Urothelium cell line (cell line): ENCODE measurements at places on chromosomes 2 and 18.
A peak's percentile ranks its signal among the peaks of the same experiment; 100 is the strongest.

DNA sequence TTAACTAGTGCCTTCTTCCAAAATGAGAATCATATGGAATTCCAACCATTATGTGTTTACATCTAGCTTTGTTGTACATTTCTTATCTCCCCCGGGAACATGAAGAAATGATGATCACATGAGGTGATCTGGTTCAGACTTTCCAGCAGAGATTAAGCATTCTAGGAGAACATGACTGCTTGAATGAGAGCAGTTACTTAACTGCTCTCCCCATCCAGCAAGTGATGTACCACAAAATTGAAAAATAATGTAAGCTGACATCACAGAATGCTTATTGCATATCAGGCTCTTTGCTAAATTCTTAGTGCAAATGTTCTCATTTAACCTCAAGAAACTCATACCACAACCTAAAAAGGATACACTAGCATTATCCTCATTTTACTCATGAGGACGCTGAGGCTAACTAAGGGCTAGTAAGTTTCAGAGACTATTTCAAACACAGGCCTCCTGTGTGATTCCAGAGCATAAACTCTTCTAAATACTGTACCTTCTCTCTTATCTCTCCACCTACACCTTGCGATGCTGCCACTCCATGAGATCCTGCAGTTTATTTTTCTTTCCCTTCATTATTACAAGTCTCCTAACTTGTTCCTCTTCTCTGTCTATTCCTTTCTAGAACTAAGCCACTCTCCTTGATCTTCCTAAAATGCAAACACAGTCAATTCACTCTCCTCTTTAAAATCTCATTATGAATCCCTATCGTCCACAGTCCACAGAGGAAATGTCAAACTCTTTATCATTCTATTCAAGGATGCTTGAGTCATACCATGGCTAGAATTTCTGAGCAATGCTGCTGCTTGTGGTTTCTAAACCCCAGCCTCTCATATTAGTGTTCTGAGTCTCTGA is 1224.8 kb upstream of the ZEB2 start:
- DNase-seq = peak; percentile 48

DNA sequence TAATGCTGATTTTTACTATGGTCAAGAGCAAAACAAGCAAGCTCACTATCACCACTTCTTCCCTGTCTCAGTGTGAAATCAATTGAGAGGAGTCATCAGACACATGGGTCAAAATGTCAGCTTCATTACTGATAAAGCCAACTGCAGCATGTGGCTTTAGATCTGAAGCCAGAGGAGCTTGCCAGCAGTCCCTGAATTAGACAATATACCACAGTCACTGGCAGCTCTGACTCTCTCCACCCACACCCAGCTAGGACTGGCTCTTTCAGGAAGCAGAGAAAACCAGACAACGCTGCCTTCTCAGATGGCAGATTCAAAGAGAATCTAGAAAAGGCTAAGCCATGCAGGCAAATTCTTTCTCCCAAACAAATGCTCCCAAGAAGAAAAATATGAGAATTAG is 20.0 kb upstream of the ASB18 start:
- no peak for DNase-seq

DNA sequence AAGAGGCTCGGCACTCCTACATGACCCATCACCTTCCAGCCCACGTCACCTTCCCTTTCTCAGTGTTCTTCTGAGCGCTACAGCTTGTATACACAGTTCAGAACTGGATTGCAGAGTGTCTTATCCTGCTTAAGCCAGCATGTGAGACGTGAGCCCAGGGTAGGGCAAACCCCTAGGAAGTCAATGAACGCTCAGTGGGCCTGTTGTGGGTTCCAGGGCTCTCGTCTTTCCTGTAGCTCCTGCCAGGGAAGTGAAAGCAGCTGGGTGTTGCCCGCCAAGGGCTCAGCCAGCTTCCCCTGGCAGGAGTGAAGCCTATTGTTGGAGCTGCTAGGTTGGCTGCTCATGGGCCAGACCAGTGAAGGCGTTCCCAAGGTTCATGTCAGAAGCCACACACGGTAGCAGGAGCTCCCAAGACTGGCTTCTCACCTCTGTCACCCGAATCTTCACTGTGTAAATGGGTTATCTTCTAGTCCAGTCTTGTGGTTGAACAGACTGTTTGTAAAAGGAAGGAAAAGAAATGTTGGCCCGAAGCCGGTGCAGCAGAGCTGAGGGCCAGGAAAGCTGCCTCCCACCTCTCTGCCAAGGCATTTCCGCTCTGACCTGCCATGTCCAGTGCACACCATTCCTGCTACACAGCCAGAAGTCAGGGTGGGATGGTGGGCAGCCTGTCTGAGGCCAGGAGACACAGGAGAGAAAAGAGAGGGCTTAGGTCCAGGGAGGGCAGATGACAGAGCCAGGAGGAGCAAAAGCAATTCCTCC is 69.6 kb upstream of the RMDN2 start:
- DNase-seq = no peak

GRCh38 chr18:55220523-55220922 is 261.3 kb upstream of the CCDC68 start:
- no peak for DNase-seq

GRCh38 chr18:8045160-8045883 is 478.2 kb downstream of the PTPRM start:
- DNase-seq = peak; percentile 61

DNA sequence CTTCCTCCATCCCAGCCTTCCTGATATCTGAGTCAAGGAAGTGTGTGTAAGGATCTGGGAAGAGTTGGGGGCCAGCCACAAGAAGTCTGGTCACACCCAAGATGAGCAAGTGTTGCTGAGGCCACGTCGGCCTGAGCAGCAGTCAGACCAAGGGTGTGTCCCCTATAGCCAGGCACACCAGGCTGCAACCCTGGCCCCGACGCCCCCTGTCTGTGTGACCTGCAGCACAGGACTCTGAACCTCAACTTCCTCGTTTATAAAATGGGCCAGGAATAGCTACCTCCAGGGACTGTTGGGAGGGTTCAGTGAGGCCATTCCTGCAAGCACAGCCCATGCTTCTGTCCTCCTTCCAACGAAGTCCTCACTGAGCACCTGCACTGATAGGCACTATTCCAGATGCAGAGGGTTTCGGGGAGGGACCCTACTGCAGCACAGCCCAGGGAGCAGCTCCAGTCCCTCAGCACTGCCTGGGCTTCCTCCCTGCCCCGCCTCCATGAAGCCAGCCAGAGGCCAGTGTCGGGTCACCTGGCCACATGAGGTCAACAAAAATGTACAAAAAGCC is 13.3 kb downstream of the LIMS2 start:
- DNase-seq = no peak

GRCh38 chr2:129732630-129733026 is 246.8 kb upstream of the RAB6C start:
- no peak for DNase-seq

GRCh38 chr2:238669046-238669445 is 178.8 kb upstream of the TWIST2 start:
- DNase-seq = no peak

- peak; percentile 25 for DNase-seq
Measured at GRCh38 chr2:202034249-202035088, 814 bp downstream of the FZD7 start.

DNA sequence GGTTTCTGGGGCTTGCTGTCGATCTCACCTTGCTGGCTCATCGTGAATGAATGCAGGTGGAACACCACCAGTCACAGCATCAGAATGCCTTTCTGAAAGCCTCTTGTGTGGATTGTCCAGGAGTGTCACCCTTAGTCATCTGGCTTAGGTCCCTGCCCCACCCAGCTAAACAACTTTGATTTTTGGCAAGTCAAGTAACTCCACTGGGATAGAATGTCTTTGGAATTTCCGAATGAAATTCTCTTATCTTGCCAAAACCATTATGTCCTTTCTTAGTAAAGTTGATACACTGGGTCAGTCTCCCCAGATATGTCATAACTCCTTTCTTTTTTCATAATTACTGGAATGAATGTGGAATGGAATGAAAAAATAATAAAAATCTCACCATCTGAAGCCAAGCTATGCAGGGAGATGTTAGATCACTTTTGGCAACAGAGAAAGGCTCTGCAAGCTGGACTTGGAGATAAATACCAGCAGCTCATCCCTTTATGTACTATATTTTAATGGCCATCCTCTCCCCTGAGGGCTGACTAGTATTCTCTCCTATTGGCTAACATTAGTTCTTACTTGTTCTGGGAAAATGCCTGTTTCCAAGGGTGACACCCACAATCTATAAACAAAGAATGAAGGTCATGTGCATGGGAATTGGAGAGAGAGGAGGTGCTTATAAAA is 35.4 kb downstream of the INSIG2 start:
- DNase-seq = peak; percentile 86

- no peak for DNase-seq
Measured at GRCh38 chr2:1230155-1230893, 182.9 kb upstream of the TPO start.

DNA sequence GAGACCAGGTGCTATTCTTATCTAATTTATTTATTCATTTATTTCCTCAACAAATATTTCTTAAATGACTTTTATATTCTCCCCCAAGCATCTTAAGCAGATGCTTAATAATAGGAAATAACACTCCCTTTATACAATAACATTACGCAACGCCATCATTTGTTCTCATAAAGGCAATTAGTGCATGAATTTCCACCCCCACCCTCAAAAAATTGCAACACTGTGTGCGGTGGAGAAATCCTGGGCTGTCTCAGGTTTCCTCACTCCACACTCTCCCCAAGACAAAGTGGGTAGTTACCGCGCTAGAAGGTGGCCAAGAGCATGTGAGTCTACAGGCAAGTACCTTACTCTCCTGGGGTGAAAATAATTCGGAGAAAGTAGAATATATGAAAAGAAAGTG is 37.0 kb upstream of the CTDP1 start:
- no peak for DNase-seq

DNA sequence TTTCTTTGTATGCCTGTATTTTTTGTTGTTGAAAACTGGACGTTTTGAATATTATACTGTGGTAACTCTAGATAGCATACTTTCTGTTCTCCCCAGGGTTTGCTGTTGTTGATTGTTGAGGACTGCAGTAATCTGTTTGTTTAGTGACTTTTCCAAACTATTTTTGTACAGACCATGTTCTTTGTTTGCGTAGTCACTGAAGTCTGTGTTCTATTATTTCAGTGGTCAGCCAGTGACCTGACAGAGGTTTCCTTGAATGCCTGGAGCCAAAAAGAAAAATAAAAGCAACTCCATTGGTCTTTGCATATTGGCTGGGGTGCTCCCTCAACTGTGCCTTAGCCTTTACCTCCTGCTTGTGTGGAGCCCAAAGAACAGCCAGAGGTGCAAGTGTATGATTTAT is 42.7 kb upstream of the PHLPP1 start:
- no peak for DNase-seq

DNA sequence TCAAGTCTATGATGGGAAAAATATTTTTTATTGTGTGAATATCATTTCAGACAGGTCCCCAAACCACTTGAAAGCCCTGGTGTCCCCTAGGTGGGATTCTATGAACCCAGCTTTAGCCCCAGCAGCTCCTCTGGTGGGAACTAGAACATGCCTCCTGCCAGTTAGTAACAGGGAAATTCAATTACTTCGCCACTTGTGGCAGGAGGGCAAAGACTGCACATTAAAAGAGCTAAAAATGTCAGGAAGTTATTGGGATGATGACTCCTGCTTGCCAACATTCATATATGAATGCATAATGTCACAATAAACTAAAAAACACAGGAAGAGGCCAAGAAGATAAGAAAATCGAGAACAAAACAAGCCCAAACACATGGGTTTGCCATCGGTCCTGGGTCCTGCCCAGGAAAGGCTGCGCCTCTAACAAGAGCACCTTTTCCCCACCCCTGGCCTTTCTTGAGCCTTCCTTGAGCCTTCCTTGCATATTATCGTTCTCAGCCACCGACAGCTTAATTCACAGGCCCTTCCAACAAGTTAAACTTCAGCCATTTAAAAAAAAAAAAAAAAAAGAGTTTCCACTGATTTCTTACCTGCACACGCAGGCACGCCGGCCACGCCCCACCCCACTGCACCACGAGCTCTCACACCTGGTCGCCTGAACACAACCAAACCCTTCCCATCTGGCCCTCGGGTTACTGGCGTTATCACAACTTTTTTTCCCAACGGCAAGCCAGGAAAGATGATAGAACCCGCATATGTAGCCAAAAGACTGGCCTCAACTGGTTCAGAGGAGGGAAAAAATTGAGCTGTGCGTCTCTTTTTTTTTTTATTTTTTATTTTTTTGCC is 23.4 kb downstream of the BCL11A start:
- DNase-seq = no peak

- DNase-seq = no peak
Measured at GRCh38 chr18:68484241-68484640, 230.7 kb downstream of the TMX3 start.

GRCh38 chr2:119790466-119790865 is 30.7 kb downstream of the PTPN4 start:
- no peak for DNase-seq

DNA sequence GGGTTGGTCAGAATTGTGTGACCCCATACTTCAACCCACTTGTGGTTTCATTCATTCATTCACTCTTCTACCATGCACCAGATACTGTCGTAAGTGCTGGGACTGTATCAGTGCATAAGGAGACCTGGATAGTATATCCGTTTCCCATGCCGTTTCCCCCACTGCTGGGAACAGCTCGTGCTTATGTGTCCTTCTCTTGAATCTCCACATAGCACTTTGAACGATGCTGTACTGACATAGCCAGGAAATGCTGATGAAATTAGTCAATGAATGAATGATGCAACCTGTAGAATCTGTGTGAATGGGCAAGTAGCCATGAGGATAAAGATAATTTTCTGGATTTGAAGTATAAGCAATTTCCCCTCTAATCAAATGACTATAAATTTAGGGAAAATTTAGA is 276.1 kb downstream of the BCL2 start:
- DNase-seq = no peak

DNA sequence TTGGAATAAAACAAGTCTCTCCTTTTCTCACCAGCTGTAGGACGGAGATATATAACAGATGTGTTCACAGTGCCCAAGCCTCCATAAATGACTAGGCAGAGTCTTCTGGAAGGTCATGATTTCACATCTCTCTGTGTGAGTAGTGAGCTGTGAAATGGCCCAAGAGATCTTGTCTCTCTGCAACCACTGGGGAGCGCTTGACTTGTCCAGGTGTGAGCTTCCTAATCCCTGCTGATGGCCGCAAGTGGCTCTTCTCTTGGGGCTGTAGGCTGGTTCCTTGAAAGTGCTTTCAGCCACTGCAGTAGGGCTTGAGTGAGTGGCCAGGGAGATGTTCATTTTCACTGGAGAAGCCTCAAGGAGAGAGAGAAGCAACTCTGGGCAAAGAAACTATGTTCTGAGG is 38.1 kb upstream of the OTOS start:
- no peak for DNase-seq

DNA sequence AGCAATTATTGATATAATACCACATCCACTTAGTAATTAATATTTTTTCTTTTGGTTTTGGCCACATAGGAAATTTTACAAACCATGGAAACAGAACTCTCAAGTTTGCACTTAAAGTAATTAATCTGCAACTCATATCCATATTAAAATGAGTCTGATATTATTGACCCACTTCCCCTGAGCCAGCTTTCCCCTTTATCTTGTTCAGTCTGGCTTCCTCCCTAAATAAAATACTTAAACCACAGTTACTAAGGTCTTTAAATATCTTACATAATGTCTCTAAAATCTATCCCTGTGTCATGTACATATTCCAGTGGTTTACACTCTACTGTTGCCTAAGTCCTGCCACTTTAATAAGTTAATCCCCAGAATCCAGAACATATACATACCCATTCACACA is 564.9 kb upstream of the FSHR start:
- no peak for DNase-seq

GRCh38 chr2:54755641-54756326 is 32.3 kb downstream of the EML6 start:
- DNase-seq = no peak

- DNase-seq = no peak
Measured at GRCh38 chr2:46229134-46230063, 67.8 kb upstream of the EPAS1 start.

- DNase-seq = no peak
Measured at GRCh38 chr18:63562284-63562683, 20.1 kb downstream of the SERPINB12 start.
